Immature natural killer cell (primary cell): ENCODE measurements at places on chromosomes 5 and 9. TPM values are rescaled to one million over a fixed set of nuclear protein-coding genes. Genes with fewer than 3 reads are reported as not detected.

DNA sequence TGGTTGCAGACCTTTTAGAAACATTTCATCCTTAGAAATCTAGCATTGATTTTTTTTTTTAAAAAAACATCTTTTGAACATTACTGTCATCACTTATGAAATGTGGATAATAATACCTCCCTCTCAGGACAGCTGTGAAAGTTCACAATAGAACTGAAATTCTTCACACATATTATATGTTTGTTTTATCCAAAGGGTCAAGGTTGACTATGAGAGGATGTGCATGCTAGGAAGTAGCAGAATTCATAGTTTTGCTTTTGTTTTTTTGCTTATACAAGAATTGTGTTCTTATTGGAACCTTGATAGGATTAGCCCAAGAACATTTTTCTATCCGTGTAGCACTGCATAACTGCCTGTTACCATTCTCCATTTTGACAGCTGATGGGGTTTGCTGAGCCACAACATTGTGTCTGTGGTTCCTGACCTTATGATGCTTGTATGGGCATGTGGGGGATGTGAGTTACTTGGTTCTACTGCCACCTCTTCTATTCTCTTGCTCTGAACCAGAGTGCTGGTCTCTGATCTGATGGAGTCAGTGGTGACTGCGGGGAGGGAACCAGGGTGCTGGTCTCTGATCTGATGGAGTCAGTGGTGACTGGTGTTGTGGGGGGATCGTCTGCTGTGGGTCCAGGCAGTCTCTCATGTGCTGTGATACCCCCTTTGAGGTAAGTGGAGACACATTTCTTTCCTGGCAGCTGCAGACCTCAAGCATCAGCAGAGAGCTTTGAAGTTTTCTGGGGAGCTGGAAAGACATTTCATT, 27.1 kb upstream of the ACTBL2 start:
- DNase-seq = no peak

DNA sequence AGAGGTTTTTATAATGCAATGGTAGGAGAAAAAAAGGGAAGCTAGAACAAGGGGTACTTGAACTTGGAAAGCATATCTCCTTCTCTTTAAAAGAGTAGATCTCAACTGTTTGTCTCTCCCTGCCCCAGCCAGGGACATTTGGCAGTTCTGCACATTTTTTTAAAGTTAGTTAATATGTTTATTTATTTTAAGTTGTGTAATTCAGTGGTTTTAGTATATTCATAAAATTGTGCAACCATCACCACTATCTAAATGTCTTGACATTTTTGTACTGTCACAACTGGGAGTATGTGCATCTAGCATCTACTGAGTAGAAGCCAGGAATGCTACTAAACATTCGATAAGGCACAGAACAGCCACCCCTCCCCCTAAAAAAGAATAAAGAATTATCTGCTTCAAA, 103.5 kb upstream of the DPYSL3 start:
- no peak for DNase-seq

- DNase-seq = no peak
These were observed 213.4 kb upstream of the ELL2 start for GRCh38 chr5:96175090-96175489.

DNA sequence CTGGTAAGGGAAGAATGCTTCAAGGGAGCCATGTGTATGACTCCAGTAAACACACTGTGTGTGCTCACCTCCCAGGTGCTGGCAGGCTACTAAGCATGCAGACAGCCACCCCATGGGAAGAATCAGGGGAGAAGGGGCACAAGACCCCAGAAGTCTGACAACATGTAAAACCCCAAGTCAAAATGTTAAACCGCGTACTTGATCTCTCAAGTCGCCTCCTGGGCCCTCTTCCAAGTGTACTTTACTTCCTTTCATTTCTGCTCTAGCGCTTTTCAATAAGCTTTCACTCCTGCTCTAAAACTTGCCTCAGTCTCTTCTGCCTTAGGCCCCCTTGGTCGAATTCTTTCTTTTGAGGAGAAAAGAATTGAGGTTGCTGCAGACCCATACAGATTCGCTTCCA, 31.3 kb downstream of the DAPK1 start:
- no peak for DNase-seq

GRCh38 chr5:133682451-133682850, 70.1 kb upstream of the FSTL4 start:
- no peak for DNase-seq

DNA sequence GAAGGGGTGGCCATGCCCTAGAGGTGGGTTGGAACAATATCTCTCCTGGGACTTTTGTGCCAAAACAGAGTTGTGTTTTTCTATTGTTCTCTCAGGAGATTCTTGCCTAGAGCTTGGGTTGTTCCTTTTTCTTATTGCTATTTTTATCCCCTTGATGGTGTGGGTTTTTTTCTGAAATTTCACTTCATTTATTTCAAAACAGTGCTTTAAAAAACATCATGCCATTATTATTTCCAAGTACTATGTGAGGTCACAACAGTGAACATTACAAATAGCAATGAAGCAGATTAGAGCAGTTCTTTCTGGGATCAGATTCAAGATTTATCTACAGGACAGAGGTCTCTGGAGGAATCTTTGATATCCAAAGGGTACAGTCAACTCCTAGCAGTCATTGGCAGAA, 76.6 kb downstream of the ACTBL2 start:
- no peak for DNase-seq

DNA sequence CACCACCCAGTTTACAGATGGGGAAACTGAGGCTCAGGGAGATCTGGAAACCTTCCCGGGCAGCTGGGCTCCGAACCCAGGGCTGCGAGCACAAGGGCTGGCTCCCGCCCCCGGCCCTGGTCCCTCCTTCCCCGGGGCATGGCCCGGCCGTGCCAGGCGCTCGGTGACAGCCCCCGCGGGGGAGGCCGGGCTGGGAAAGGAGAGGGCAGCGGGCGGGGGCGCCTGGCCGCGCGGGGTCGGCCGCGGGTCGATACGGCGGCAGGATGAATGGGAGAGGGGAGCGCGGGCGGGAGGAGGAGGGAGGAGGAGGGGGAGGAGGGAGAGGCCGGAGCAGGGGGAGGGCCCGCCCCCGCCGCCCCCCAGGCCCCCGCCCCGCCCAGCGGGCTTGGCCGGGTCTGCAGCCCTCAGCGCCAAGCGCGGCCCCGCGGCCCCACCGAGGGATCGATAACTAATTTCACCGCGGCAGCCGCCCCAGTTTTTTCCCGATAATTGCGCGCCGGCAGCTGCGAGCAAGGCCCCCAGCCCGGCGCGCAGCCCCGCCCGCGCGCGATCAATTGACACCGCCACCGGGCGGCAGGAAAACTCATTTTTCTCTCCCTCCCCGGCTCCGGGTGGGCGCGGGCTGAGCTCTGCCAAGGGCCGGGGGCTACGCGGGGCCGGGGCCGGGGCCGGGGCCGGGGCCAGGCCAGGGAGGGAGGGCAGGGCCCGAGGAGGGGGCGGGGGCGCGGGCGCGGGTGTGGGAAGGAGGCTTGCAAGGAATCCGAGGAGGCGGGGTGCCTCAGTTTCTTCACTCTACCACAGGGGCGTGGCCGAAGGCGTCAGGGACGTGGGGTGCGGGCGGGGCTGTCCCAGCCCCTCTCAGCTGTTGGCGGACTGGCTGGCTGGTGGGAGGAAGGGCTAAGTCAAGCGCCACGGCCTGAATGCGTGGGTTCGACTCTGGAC, 52.1 kb downstream of the C9orf50 start:
- DNase-seq = no peak

DNA sequence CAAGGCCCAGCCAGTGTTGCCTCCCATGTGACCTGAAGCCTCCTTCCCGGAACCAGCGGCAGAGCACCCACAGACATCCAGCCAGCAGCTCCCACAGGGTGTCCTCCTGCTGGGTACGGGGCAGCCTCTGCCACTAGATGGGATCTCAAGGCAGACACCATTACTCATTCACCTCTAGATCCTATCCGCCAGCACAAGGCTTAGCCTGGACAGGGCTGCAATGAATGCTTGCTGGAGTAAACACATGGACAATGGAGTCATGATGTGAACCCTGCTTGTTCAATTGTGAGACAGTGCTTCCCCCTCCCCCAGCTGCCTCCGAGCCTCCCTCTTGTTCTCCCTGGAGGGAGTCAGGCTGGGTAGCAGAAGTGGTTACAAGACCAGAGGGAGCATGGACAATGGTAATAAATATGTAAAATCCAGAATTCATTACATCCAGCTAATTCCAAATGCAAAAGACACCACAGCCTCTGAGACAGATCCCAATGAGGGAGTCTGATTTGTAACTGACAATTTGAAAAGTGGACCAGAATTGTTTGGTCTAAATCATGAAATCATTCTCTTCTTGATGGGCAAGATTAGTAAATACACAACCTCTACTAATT, 132.0 kb downstream of the CRB2 start:
- no peak for DNase-seq

DNA sequence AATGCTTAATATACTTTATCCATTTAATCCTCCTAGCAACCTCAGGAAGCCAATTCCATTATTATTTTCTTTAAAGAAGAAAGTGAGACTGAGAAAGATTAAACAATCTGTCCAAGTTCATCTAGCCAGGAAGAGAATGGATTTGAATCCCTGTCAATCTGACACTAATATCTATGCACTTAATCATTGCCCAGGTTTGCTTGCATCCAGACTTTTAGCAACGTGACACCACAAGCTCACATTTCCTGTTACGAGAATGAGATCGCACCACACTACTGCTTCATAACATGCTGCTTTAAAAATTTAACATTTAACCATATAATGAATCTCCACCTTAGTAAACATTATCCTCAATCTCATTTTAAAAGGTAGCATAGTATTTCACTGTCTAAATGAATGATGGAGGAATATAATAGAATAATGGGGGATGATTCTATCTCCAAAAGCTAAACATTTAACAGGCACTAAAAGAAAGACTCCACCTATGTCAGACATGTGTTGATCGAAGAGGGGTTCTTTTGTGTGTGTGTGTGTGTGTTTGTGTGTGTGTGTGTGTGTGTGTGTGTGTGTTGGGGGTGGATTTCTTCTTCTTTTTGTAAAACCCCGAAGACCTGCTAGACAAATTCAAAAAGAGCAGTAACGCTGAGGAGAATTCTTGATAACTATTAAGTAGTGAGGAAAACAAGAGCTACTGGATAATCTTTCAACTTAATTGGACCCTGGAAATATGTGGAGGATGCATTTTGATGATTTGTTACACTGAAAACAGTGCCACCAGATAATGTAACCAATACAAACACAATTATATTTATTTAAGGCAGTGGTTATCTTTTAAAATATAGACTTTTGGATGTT, 138.7 kb upstream of the NR3C1 start:
- DNase-seq = no peak

- DNase-seq = no peak
These were observed 659.4 kb upstream of the ADAMTS16 start for GRCh38 chr5:4480528-4481349.

DNA sequence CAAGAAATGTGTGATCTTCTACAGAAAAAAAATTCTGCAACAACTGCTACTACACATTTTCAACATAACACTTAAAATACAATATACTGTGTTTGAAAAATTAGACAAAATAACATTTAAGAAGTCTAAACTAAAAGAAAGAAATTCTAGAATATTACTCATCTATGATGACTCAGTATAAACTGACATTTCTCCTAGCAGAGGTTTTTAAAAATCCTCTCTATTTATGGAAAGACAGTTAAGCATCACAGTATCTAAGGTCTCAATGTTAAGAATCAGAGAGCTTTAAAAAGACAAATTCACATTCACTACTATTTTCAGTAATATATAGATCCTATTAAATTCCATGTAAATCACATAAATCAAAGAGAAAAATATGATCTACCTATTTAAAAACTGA, 61.3 kb downstream of the NR2F1-AS1 start:
- no peak for DNase-seq

DNA sequence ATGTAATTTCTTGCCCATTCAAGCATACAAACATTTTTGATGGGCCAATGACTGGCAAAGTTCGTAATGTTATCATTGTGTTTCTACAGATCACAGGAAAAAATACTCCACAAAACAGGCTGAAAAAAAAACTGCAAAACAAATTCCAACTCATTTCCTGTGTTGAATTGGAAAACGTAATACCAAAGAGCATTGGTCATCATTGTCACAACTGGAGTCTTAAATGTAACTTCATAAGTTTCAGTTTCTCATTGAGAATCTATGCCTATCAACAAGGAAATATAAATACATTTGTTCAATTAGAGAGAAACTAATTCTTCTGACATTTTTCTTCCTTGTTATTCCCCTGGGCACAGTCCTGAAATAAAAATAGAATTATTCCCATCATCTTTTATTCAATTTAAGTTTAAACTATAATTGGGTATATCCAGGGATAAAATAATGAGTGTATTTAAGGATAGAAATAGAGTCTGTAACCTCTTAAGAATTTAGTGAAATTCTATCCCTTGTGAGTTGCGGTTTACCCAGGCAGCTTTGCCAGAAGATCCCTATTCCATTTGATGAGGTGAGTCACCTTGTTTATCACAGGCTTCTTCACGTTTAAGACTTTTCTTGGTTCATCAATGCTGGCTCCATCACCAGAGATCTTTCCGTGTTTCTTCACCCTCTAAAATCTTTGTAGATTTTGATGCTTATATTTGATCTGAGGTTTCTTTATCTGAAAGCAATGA, 112.7 kb upstream of the ITGA1 start:
- no peak for DNase-seq

GRCh38 chr5:53361708-53362107, 118.7 kb upstream of the FST start:
- no peak for DNase-seq

DNA sequence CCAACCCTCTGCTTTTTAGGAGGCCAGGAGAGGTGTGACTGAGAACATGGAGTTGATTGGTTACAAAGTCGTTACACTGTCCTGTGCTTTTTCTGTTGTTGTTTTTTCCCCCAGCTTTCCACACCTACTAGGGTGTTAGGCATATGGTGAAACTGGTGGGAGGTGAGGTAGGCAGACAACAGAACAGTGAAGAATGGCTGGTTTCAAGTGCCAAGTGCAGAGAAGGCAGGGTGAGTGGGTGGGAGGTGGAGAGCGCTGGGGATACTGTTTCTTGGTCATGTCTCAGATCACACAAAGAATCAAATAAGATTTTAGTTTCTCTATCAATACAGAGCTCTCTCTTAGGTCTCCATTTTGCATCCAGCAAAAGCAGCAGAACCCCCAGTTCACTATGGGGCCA, 2.2 kb upstream of the SPTAN1 start:
- DNase-seq = peak; percentile 72

GRCh38 chr5:125085797-125086505, 339.5 kb upstream of the ZNF608 start:
- DNase-seq = no peak

DNA sequence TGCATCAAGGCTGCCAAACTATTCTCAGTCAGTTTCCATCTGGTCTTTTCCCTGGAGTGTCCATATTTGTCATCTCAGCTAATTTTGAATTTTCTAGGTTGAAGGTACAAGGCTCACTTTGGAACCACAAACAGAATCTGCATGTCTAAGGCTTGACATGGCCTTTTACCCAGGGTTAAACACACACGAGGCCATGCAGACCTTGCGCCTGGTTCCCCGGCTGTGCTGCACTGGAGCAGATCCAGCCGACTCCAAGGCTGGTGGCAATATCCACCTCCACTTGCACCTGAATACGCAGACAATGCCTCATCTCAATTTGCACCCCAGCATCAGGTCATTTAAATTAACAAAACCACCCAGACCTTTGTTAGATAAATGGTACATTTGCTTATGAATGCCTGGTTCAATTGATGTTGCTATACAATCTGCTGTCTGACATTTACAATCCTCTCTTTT, 276.2 kb downstream of the HSPA4 start:
- no peak for DNase-seq

- no peak for DNase-seq
These were observed 58.2 kb downstream of the NACC2 start for GRCh38 chr9:136036848-136037247.

The TRUB2 gene
- 19.9 TPM for polyA plus RNA-seq

The FBXO10 gene
- polyA plus RNA-seq = 1.1 TPM

The GABRG2 gene
- not detected for polyA plus RNA-seq

The CBY3 gene
- 0.86 TPM for polyA plus RNA-seq

The HMMR gene
- polyA plus RNA-seq = not detected

The PCSK1 gene
- not detected for polyA plus RNA-seq

The GDA gene
- polyA plus RNA-seq = not detected

The SEMA5A gene
- polyA plus RNA-seq = not detected

The PTRH1 gene
- polyA plus RNA-seq = 39.7 TPM
